ENCODE measurements at places on chromosomes 2 and 18.

DNA sequence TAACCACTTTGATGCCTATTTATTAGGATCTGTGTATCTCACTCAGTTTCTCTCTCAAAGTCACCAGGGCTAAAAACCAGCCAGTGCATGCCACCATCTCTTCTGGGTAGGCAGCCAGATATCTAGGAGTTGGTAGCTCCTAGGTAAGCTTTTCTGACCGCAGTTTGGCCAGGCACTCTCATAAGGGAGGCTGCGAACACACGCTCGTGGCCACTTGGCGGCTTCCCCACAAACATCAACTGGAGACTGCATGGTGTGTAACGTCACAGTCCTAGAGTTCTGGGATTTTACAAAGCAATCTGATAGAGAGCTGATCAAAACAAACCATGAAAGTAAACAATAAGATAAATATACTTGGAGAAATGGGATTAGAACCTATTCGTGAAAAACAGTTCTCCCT lies 424.3 kb upstream of the ACVR2A start:
- DNase-seq: no peak

DNA sequence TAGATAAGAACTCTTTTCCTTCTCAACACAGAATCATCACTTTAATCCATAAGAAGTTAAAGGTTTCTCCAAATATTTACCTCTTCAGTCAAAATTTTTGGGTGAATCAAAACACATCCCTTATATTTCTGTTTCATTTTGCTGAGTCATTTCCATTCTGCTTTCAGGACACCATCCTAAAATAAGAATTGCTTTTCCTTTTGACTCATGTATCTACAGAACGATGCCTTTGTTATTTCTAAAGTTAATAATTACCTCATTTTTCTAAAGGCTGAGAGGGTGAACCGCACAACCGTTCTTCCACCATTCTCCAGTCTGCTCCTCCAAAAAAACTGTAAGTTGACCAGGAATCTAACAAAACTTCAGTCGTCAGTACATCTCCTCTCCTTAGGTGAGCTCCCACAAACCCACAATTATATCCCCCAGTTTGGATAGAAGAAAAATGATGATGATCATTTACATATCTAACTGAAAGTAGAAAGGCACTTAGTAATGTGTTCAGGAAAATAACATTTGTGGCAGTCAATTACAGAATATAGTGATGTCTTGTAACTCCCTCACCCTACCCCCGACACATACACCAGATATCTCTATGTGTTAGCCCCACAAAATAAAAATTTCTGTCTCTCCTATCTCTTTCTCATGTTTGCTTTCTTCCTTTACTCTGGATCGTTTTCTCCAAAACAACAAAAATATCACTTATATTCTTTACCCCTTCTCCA lies 162.5 kb downstream of the RAD51AP2 start:
- DNase-seq: no peak

DNA sequence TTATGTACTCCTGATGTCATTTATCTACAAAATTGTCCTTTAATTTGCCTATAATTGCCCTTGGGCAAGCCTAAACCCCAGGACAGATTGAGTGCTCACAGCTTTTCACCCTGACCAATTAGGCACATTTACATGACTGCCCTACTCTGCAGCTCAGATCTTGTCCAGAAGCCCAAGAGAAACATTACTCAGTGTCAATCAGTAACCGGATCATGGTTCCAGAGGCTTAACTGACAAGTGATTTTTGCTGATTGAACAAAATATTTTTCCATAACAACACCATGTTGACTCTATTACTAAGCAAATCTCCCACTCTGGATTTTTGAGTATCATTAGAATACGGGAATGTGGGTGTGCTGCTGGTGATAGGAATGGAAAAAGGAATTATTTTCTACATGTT lies 465.4 kb upstream of the TNP1 start:
- no peak for DNase-seq

- DNase-seq: no peak
Observed at GRCh38 chr2:219488149-219488843, 10.4 kb upstream of the GMPPA start.

DNA sequence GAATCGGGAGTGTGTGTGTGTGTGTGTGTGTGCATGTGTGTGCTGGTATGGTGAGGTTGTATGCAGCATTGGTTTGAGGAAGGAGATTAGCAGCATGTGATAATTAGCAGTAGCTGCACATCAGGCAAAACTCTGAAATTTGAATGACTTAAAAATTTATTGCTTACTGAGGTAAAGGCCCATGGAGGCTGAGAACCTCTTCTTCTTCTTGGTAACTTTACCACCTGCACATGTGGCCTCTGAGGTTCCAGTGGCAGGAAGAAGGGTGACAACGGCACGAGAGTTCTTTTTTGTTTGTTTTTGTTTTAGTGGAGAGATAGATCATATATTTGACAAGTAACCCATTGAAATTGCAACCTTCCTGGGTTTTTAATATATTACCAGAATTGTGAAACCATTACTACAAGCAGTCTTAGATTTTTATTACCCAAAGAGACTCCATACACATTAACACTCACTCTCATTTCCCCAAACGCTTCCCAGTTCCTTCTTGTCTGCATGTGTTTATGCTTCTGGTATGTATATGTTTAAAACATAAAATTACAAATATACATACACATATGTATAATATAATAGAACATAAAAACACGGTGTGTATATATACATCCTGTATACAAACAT lies 292.1 kb downstream of the PTGR3 start:
- DNase-seq: no peak

- DNase-seq: no peak
Observed at GRCh38 chr2:99600981-99601651, 111.3 kb upstream of the REV1 start.

DNA sequence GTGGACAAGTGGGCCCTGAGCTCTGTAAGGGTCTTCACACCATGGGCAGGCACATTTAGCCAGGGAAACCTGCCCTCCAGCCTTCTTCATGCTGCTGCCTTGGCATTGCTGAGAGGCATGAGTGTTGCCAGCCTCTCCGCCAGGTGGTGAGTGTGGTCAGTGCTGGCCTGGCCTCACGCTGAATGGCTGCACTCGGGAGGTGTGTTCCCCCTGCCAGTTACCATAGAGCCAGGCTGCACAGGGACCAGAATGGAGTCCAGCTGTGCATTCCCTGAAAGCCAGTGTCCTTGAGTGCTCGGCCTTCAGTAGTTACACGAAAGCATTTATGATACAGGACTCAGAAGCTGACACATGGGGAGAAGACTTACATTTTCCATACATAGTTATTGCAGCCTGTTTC lies 139.7 kb downstream of the ATP9B start:
- DNase-seq: no peak
